ENCODE measurements at places on chromosomes 5 and 9.
A peak's percentile ranks its signal among the peaks of the same experiment; 100 is the strongest.

GRCh38 chr5:153755913-153756500 lies 265.5 kb downstream of the GRIA1 start:
- no peak overlapping the region for H3K4me3 ChIP-seq
- no peak overlapping the region for H3K27ac ChIP-seq

DNA sequence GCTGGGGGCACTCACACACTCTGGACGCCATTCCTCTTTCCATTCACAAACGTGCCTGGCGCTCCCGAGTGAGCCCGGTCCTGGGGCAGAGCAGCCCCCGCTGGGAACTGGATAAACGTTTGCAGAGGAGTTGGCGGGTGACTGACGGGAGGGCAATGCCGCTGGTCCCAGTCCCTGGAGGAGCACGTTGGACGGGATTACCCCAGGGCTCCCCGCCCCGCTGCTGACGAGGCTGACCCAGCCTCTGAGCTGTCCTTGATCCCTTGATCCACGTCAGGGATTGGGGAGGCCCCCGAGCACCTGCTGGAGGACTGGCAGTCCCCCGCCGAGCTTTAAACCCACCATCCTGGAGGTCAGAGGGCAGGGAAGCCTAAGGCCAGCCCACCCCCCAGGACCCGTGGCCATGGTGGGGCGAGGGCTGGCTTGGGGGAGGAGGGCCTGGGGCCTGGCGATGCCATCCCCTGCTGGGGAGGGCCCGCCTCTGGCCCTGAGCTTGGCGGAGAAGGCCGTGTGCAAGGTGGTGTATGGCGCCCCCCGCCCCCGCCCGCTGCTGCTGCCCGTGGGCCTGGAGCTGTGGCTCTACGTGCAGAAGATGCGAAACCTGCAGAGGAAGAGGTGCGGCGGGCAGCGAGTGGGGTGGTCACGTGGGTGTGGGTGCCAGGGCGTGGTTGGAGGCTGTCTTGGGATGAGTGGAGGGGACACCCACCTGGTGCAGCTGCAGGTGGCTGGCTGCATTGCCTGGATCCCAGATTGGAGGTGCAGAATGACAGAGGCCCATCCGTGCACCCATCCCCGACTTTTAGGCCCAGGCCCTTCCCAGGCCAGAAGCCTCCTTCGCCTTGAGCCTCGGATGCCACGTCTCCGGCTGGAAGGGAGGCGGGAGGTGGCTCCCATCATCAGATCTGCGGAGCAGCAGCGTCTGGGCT lies 4.5 kb downstream of the GPSM1 start:
- DNase-seq = no peak
- H3K4me1 ChIP-seq = peaks cover 16% of the 10 kb centered on the region
- H3K27me3 ChIP-seq = no peaks in the 10 kb centered on the region
- H3K4me3 ChIP-seq = no peak overlapping the region
- no peak overlapping the region for H3K27ac ChIP-seq
- H3K36me3 ChIP-seq = peaks cover 5% of the 10 kb centered on the region

DNA sequence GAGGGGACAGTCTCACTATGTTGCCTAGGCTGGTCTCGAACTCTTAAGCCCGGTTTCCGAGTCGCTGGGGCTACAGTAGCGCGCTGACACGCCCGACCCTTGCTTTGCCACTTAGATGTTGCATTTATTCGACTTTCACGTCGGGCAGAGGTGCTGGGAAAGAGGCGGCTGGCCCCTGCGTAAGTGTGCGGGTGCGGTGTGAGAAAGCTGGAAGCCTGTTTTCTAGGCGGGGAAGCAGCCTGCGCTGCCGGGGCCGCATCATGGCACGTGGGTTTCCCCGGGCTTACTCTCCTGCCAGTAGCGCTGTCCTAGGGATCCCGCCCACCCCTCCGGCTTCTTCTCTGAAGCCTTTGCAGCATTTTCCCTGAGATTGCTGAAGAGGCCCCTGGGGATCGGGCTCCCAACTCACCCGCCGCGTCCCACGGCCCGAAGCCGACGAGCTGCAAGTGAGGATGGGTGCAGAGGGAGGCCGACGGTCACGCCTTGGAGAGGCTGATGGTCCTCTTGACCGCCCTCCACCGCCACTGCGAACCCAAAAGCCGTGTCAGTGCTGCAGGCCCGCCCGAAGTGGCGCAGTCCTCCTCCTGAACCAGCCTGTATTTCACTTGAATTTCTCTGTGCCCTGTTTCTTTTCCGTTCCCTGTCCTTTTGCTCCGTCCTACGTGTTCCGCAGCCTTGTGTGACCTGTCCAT lies 5.8 kb upstream of the TRIM41 start:
- peak overlapping the region; percentile 27 for H3K4me3 ChIP-seq
- H3K36me3 ChIP-seq = no peaks in the 10 kb centered on the region
- no peaks in the 10 kb centered on the region for H3K4me1 ChIP-seq

GRCh38 chr9:134165357-134166315 lies 1.3 kb upstream of the RNU6ATAC start:
- H3K36me3 ChIP-seq = no peaks in the 10 kb centered on the region
- DNase-seq = no peak
- no peaks in the 10 kb centered on the region for H3K27me3 ChIP-seq

DNA sequence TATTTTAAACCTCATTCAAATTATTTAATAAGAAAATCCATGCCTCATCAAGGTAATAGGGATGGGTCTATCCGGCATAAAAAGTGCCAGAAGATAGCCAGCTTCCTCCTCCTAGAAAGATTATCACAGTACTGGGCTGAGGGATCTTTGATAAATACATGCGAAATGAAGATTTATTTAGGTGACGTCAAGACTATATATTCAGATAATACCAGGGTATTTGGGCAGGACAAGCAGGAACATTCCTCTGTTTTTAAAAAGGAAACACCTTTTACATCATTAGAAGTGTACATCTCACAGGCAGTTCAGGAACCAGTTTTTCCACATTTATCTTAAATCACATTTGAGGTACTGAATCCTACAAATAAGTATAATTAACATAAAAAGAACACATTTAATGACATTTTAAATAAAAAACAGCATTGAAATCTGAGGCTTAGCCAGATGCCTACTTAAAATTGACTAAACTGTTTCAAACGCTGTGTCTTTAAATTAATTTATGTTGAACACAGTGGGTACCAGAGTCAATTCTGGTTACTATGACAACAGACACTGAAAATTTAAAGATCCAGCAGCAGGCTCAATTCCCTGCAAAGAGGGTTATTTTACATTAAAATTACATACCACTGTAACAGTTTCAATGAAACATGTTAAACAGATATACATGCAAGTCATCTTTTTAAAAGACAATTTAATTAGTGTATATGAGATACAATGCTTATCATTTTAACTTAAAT lies 124.7 kb upstream of the SLCO6A1 start:
- no peak for DNase-seq
- no peaks in the 10 kb centered on the region for H3K27me3 ChIP-seq
- H3K4me3 ChIP-seq = no peak overlapping the region
- H3K4me1 ChIP-seq = no peaks in the 10 kb centered on the region
- H3K27ac ChIP-seq = no peak overlapping the region

DNA sequence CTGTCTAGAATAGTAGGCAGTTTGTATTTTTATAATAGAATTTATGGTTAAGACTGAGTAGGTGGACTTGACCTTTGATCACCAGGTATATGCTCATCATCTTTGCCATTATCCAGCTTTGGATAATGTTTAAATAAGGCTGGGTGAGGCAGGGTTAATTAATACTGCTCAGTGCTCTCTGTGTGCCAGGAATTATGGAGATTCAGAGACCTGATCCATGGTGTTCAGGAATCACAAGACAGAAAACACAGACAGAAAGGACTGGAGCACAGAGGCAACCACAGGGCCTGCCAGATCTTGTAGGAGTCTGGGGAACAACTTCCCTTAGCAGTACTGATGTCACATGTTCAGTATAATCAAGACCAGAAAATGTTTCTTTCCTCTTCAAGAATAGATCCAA lies 186.3 kb upstream of the ADCY2 start:
- H3K4me1 ChIP-seq = no peaks in the 10 kb centered on the region
- peak overlapping the region; percentile 55 for H3K27ac ChIP-seq
- H3K36me3 ChIP-seq = no peaks in the 10 kb centered on the region
- no peak overlapping the region for H3K4me3 ChIP-seq
- no peaks in the 10 kb centered on the region for H3K27me3 ChIP-seq
- DNase-seq = no peak

GRCh38 chr5:134125039-134126015 lies 10.8 kb downstream of the TCF7 start:
- H3K27ac ChIP-seq = peak overlapping the region; percentile 70
- H3K27me3 ChIP-seq = no peaks in the 10 kb centered on the region
- no peak overlapping the region for H3K4me3 ChIP-seq
- H3K4me1 ChIP-seq = peaks cover 33% of the 10 kb centered on the region

- no peak for DNase-seq
- no peaks in the 10 kb centered on the region for H3K36me3 ChIP-seq
- no peaks in the 10 kb centered on the region for H3K4me1 ChIP-seq
- no peaks in the 10 kb centered on the region for H3K27me3 ChIP-seq
- no peak overlapping the region for H3K4me3 ChIP-seq
Measured at GRCh38 chr9:84615544-84615943, 54.0 kb upstream of the NTRK2 start.

DNA sequence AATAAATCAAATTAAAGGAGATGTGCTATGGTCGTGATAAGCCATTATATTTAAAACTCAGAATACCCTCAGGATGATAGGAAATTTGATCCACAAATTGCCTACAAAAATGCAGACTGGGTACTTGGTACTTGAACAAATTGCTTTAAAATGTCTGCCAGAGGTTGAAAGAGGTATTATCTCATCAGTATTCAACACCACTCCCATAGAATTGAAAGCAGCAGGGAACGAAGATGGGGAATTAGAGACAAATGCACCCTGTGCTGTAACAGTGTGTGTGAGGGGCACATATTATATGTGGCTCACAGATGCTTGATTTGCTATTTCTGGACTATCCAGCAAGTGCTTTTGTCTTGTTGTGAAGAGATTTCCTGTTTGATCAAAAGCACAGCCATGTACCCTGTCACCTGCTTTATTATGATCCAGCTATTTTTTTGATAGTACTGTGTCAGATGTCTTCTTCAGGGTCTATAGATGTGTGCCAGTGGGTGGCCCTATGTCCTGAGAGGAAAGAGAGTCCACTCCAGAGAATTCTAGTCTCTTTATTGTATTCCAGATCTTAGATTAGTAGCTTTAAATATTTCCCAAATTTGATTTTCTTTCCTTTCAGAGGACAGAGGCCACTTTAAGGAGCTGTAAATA lies 120.1 kb downstream of the XRCC4 start:
- no peaks in the 10 kb centered on the region for H3K36me3 ChIP-seq
- H3K27me3 ChIP-seq = no peaks in the 10 kb centered on the region
- H3K27ac ChIP-seq = no peak overlapping the region
- no peak for DNase-seq

- no peaks in the 10 kb centered on the region for H3K27me3 ChIP-seq
- no peak overlapping the region for H3K4me3 ChIP-seq
- DNase-seq = no peak
- H3K36me3 ChIP-seq = no peaks in the 10 kb centered on the region
- H3K4me1 ChIP-seq = no peaks in the 10 kb centered on the region
- no peak overlapping the region for H3K27ac ChIP-seq
Measured at GRCh38 chr9:36847781-36848673, 186.0 kb downstream of the PAX5 start.

DNA sequence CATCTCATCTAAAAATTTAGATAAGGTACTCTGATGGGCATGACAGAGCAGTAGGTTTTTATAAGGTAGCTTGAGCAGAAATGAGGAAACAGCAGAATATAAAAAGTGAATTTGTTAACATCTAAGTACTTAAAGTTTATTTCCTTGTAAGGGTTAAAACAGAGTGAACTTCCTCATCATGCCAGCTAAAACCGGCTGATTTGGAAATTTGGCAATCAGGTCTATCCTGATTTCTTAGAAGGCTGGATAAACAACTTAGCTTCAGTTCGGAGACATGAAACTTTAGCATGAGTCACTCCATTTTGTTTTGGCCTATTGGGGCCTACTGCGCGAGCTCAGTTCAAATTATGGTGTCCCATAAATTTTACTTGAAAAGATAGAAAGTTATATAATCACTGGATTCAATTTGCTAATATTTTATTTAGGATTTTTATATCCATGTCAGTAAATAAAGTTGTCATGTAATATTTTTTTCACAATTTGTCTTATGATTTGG lies 241.6 kb upstream of the RORB start:
- no peak overlapping the region for H3K27ac ChIP-seq
- no peaks in the 10 kb centered on the region for H3K4me1 ChIP-seq
- H3K36me3 ChIP-seq = no peaks in the 10 kb centered on the region
- H3K27me3 ChIP-seq = no peaks in the 10 kb centered on the region
- DNase-seq = no peak

DNA sequence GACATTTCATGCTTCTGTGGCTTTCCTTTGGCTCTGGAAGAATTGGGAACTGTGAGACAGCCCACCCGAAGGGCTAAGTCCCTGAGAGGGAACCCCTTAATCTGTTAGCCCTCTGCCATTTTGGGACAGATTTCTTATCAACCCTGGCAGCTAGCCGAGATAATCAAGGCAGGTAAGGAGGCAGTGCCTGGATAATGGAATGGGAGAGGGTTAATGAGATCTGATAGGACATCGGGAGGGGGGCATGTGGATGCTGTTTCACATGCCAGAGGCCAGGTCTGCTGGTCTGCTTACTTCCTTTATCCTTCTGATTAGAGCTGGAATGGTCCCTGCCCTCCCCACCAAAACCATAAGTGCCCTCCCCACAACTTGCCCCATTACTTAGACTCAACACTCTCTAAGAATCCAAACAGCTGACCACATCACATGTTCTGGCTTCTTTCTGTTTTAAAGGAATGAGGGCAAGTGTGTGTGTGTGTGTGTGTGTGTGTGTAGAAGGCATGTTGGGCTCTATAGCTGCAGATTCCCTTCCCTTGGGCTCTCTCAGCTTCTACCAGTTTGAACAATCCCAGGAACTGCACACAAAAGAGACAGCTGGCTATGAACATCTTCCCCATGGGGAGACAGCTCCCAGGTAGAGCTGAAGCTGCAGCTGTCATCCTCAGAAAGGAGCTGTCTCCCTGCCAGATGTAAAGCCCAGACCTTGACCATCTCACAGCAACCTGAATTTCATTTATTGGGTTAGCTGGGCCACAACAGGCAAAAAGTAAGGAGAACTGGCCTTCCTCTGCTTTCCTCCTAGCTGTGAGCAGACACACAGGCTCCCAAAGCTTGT lies 221.3 kb downstream of the PIK3R1 start:
- no peaks in the 10 kb centered on the region for H3K36me3 ChIP-seq
- no peaks in the 10 kb centered on the region for H3K4me1 ChIP-seq
- H3K27me3 ChIP-seq = no peaks in the 10 kb centered on the region
- H3K27ac ChIP-seq = no peak overlapping the region
- no peak overlapping the region for H3K4me3 ChIP-seq

GRCh38 chr5:57175551-57176309 lies 1.9 kb downstream of the GPBP1 start:
- H3K4me1 ChIP-seq = peaks cover 6% of the 10 kb centered on the region
- H3K4me3 ChIP-seq = peak overlapping the region; percentile 99
- no peaks in the 10 kb centered on the region for H3K36me3 ChIP-seq
- no peak for DNase-seq
- H3K27ac ChIP-seq = peak overlapping the region; percentile 99

GRCh38 chr5:54703133-54703532 lies 185.6 kb downstream of the SNX18 start:
- peak overlapping the region; percentile 50 for H3K4me3 ChIP-seq
- peaks cover 6% of the 10 kb centered on the region for H3K4me1 ChIP-seq
- peak overlapping the region; percentile 76 for H3K27ac ChIP-seq
- no peaks in the 10 kb centered on the region for H3K36me3 ChIP-seq

Data from ascending aorta (tissue), 2 donors.